ENCODE measurements at places on chromosomes 16 and 17. TPM values are rescaled to one million over a fixed set of nuclear protein-coding genes. Genes with fewer than 3 reads are reported as not detected.

The RNU2-1 gene
- total RNA-seq = not detected

The ZNF385C gene
- total RNA-seq = under 0.01 TPM

The CES5A gene
- total RNA-seq = not detected

The POLR3K gene
- total RNA-seq = 5.0 TPM

The TMEM100 gene
- 1.2 TPM for total RNA-seq

The TNP2 gene
- total RNA-seq = not detected

The CCL7 gene
- not detected for total RNA-seq

The ELMO3 gene
- total RNA-seq = 0.45 TPM

The CCL16 gene
- not detected for total RNA-seq

The EXOC3L1 gene
- not detected for total RNA-seq

The KRTAP4-12 gene
- not detected for total RNA-seq

The TAT gene
- total RNA-seq = not detected

The MAPK8IP3 gene
- 51.6 TPM for total RNA-seq

The KCNG4 gene
- not detected for total RNA-seq

The RPGRIP1L gene
- total RNA-seq = 7.6 TPM

The ATF7IP2 gene
- 1.5 TPM for total RNA-seq

The WIPI1 gene
- 361 TPM for total RNA-seq

The HDAC5 gene
- 40.1 TPM for total RNA-seq

The ZNF750 gene
- total RNA-seq = not detected

The CHST5 gene
- not detected for total RNA-seq

The EVPLL gene
- not detected for total RNA-seq

The CCDC92B gene
- total RNA-seq = not detected

Data from smooth muscle cell of the coronary artery (primary cell).